ENCODE measurements at places on chromosomes 4 and X.

DNA sequence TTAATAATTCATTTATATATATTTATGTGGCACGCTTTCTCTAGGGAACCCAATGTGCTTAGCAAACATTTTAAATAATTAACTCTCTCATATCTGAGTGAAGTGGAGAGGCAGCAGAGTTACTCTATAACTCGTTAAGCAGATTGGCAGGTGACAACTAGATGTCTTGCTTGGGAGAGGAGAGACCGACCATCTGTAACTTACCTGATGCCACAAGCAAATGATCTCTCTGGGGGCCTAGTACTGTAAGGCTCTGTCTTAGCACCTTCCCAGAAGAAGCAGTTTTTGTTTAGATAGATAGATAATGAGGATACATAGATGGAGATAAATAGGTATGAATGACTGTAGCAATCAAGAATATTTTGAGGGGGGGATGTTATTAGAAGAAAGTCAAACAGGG lies 11.9 kb upstream of the SEL1L3 start:
- DNase-seq, result no peak

DNA sequence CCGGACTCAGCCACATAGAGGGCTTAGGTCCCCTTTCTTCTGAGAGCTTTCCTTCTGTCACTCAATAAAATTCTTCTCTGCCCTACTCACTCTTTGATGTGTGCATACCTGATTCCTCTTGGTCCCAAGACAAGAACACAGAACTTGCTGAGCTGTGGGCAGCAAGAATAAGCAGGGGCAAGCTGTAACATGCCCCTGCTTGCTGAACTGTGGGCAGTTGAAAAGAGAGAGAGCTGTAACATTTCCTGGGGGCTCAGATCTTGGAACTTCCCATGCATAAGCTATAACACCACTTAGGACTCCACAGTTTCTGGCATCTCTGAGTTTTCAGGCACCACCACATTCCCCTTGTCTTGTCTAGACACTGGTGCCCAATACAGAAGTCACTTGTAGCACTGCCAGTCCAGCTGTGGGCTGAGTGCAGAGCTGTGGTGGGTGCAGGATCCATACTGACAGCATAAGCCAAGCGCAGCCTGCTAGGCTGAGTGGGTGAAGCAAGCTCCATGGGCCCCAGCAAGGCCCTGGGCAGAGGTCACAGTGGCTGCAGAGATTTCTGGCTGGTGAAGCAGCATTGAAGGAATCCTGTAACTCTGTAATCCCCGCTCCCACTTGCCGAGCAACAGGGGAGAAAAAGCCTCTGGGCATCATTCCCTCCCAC lies 241.2 kb downstream of the PCDH10 start:
- DNase-seq, result peak; percentile 4

GRCh38 chr4:10354225-10354624 lies 103.0 kb downstream of the ZNF518B start:
- no peak for DNase-seq

GRCh38 chr4:2755821-2756690 lies at the start of gene TNIP2:
Gene TNIP2 (minus strand): TSS chr4:2756336. CDS start chr4:2756289, 47 bp downstream.
- DNase-seq, result peak; percentile 87

- DNase-seq, result no peak
Observed at GRCh38 chr4:96097040-96097607, 257.2 kb downstream of the PDHA2 start.

GRCh38 chrX:17967888-17968287 lies 106.8 kb upstream of the RAI2 start:
- no peak for DNase-seq

- no peak for DNase-seq
Observed at GRCh38 chr4:75867130-75867529, 35.1 kb downstream of the PPEF2 start.

DNA sequence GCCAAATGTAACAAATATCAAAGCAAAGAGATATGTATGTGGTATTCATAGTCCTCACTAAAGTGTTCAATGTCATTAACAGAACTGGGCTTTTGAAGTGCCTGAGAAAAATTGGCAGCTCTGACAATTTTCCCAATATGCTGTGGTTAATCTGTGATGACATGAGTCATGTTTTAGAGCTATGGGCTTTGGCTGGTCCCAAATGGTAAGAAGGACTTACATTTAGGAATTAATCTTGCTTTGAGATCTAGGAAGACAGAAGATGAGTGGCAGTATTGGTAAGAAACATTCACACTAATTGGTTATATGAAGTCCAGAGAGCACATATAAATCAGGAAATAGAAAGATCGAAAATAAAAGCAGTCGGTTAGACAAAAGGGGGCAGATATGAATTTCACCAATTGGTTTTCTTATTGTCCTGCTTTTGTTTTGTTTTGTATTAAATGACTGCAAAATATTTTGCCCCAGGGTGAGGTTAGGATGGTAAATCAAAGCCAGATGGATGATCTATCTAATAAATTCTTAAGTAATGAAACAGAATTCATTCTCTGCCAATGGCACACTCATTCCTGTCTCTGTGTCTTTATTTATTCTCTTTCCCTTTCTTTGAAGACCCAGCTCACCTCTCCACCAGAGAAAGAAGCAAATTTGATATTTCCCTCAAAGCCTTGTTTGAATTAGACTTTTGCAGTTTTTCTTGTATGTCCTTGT lies 993.1 kb downstream of the RPA4 start:
- DNase-seq, result no peak

Measured in GM12865 (cell line).